ENCODE measurements at places on chromosomes 1 and 21. TPM values are rescaled to one million over a fixed set of nuclear protein-coding genes. Genes with fewer than 3 reads are reported as not detected.

- DNase-seq, result no peak
These were observed 8.1 kb upstream of the SDHB start for GRCh38 chr1:17061892-17062291.

GRCh38 chr1:100358210-100358609, 5.9 kb downstream of the CDC14A start:
- no peak for DNase-seq

DNA sequence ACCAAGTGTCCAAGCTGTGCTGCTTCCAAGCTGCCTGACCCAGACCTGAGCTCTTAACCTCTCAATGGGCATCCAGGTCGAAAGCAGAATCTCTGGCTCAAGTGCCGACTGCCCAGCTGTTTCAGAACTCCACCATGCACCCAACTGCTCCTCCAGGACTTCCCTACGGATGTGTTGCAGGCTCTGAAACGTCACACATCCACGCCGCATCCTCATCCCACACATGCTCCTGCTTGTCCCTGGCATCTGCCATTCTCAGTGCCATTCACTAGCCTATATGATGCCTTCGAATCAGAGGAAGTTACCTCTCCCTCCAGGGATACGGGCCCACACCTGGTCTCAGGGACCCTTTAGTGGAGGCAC, 11.2 kb downstream of the PDZK1IP1 start:
- DNase-seq, result no peak

DNA sequence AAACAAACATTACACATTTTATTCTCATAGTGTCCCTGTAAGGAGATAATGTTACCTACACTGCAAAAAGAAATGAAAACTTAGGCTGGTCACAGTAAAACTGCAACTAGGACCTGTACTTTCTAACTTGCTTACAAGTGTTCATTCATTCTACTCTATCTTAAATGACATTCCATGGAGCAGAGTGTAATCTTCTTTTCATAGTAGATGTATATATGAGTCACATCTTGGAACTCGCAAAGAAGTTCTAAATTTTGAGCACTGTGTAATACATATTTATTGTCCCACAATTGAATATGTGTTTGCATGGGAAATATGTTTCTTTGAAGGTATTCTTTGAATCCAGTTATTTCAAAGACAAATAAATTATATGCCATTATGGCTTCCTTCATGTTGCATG, 1258.5 kb upstream of the ADGRL2 start:
- DNase-seq, result no peak

GRCh38 chr1:242524571-242525359, at the start of gene PLD5:
Gene PLD5 (minus strand): TSS chr1:242524697.
- no peak for DNase-seq

The USH2A gene
- total RNA-seq, result 0.04 TPM

- no peak for DNase-seq
These were observed 5.2 kb downstream of the SLC66A1 start for GRCh38 chr1:19317126-19317910.
